ENCODE measurements at places on chromosomes 7 and 10.

GRCh38 chr7:2175514-2175913 lies 57.2 kb downstream of the MAD1L1 start:
- peak; percentile 23 for DNase-seq

DNA sequence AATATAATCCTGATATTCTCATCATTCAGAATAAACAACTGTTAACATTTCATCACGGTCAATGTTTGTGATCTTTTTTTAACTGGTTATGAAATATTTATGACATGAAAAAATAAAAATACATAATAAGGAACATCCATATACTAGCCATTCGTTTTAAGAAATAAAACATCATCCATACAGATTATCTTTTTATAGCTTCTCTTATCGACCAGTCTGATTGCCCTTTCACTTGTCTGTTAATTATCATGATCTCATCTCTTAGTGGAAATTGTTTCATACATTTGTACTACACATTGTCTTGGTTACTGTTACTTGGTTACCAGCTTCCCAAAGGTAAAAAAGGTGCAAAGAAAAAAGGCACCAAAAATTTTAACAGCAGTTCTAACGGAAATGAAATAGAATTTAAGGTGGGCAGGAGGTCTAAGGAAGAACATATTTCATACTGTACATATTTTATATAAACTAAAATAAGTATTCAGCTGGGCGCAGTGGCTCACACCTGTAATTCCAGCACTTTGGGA lies 8.4 kb downstream of the ARHGAP21 start:
- no peak for DNase-seq

- peak; percentile 91 for DNase-seq
Observed at GRCh38 chr7:1054861-1055450, 10.6 kb downstream of the GPR146 start.

DNA sequence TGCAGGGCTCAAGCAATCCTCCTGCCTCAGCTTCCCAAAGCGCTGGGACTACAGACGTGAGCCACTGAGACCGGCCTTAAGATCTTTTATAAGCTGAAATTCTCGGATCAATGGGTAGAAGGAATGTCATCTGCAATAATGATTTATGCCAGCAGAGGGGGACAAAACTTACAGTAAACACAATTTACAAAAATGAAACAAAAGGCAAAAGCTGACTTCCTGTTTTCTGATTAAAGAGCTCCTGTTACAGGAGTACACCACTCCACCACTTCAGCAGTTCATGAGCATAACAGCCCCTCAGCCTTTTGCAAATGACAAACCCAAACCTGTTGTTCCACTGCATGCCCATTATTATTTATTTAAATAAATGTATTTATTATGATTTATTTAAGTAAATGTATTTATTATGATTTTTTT lies 88.5 kb upstream of the ATP6V0A4 start:
- peak; percentile 84 for DNase-seq

- DNase-seq, result peak; percentile 40
Observed at GRCh38 chr7:103541026-103541425, 95.0 kb upstream of the SLC26A5 start.

DNA sequence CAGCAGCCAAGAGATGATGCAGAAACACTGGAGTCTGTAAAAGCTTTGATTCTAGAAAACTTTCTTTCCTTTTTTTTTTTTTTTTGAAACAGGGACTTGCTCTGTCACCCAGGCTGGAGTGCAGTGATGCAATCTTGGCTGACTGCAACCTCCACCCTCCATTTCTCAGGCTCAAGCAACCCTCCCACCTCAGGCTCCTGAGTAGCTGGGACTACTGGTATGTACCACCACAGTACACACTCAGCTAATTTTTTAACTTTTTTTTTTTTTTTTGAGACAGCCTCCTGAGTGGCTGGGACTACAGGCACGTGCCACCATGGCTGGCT lies 17.0 kb upstream of the BAG3 start:
- DNase-seq, result no peak

DNA sequence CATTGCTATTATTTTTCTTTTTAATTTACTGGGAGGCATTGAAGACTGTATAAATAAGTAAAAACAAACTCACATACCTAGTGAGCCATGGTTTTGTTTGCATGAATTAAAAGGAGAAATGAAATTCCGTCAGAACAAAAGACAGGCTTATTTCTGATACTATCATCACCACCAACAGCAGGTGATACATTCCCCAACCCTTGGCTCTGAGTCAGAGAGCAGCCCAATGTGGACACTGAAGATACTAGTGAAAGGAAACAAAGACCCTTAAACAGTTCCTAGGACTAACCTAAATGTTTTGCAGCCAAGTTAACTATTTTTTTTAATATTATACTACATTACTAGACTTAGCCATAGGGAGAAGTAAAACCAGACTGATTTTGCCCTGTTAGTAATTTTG lies 31.6 kb downstream of the CHRM2 start:
- DNase-seq, result no peak

- no peak for DNase-seq
Observed at GRCh38 chr7:155405399-155406318, 52.3 kb upstream of the EN2 start.

- DNase-seq, result no peak
Observed at GRCh38 chr7:7529328-7529727, 6.3 kb downstream of the COL28A1 start.

DNA sequence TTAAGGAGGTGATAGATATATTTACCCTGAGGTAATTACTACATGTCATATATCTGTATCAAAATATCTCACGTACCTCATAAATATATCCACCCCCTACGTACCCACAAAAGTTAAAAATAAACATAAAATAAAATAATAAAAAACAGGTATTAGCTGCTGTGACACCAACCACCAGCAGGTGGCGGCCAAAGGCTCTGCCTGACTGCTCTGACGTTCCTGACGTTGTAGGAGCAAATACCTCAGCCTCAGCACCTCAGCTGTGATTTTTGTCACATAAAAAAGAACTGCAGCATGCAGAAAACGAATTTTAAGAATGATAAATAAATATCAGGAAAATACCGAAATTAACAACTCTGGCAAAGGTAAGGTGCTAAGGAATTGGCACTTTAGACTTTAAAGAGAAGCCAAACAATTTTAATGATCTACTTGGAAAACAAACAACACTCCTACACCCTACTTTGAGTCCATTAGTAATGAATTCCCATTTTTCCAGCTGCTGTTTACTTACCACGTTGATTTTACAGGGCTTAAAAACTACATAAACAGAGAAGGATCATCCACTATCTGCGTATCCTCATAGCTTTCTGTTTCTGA lies 125.4 kb upstream of the TARP start:
- peak; percentile 60 for DNase-seq

DNA sequence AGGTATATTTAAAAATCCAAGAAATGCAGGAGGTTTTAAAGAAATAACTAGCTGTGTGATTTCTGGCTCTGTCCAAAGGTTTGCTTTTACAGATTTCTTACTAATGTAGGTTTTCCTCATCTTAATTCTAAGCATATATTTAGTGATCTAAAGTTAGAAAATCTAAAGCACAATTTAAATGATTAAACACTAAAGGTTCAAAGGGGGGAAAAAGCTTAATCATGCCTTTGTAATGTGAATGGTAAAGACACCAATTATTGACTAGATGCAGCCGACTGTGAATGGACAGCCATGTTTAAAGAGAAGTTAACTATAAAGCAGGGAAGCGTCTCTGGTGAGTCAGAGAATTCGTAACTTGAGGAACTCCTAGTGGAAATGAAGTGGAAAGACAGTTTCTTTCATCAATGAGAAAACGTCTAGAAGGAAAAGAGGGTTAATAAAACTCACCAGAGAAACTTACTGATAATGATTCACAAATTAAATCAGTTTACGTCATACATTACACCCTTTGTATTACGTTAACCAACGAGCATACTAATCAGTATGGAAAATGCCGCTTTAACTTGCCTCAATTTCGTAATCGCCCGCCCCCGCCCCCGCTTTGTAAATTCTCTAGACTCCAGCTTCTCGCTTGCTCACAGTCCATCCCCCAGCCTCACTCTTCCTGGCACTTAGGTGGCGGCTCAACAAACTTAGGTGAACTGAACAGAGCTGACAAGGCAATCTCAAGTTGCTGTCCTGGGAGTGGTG lies 1.1 kb upstream of the HBP1 start:
- DNase-seq, result peak; percentile 89

- no peak for DNase-seq
Observed at GRCh38 chr10:3635697-3636096, 149.3 kb downstream of the KLF6 start.

GRCh38 chr7:158887594-158887993 lies 31.2 kb downstream of the DYNC2I1 start:
- no peak for DNase-seq

DNA sequence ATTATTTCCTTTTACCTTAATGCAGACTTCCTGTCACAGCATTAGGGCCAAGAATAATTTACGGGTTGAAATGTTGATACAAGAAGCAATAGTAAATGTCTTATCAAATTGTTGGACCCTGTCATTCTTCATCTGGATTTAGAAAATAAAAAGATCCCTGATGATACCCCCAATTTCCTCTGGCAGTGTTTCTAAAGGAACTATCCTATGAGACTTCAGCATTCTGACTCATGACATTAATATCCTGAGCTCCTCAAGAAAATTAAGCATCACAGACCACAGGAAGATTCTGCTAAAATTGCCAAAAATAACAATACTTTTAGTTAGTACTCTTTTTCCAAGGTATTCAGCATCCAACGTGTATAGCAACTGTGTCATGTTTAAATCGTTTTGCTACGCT lies 490.5 kb upstream of the ANKRD30A start:
- DNase-seq, result peak; percentile 64

- no peak for DNase-seq
Observed at GRCh38 chr10:103688491-103688890, 166.9 kb downstream of the SH3PXD2A start.

DNA sequence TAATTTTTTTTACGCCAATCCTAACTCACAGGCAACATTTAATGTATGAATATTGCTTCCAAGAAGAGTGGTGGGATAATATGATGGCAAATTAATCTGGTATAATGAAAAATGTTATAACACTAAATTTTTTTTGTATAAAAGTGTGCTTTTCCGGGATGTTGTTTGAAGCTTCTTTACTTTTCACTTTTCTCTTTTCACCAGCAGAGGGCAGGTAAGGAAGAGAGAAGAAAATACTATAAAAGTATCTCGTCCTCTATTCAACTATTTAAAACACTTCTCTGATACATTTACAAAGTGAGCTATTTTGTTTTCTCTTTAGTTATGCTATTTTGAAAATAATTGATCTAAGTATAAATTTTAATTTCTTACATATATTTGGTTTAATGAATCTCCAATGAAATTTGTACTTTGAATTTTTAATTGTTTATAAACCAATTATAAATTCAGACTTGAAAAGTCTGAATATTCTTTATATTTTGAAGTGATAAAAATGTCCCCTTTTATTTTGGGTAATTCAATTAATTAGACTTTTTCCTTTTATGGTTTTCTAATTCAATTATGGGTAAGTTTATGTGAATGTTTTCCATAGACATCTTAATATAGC lies 20.7 kb upstream of the CFTR start:
- peak; percentile 26 for DNase-seq

DNA sequence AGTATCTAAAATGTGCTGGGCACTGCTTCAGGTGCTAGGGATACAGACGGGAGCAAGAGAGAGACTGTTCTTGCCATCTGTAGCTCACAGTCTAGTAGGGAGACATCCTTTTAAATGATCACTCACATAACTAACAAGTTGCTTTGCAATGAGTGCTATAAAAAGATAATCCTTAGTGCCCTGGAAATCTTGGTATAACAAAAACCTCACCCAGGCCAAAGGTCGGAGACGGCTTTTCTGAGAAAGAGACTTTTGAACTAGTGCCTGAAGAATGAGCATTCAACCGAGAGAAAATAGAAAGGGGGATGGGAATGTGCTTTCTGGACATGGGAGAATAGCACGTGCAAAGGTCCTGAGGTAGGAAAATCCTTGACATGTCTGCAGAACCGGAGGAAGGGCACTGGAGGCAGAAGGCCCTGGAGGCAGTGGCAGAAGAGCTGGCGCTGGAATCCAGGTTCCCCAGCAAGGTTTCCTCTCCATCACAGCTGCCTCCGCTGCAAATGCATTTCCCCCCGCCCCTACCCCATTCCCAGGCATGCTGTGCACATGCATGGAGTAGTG lies 89.4 kb downstream of the COL13A1 start:
- no peak for DNase-seq

GRCh38 chr7:106603346-106603745 lies 57.6 kb downstream of the CCDC71L start:
- no peak for DNase-seq

DNA sequence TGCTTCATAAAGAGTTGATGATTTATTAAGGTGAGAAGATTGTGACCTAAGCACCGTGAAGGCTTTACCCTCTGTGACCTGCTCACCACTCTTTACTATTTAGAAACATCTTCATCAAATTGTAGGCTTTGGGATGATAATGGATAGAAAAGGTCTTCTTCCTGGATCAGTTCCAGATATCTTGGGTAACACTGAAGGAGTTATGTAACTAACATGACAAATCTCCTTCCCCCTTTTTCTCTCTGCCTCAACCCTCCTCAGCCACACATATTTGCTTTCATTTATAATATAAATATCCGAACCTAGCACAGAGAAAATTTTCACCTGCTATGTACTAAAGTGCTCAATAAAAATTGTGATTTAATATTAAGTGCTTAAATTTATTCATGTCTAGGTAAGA lies 151.5 kb downstream of the FRMD4A start:
- no peak for DNase-seq

DNA sequence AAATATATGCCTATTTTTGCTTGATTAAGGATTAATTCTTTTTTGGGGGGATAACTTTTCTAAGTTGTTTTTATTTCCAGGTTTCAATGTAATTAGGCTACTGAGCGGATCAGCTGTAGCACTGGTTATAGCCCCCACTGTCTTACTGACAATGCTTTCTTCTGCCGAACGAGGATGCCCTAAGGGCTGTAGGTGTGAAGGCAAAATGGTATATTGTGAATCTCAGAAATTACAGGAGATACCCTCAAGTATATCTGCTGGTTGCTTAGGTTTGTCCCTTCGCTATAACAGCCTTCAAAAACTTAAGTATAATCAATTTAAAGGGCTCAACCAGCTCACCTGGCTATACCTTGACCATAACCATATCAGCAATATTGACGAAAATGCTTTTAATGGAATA lies 1.0 kb downstream of the LRRTM3 start:
- no peak for DNase-seq

DNA sequence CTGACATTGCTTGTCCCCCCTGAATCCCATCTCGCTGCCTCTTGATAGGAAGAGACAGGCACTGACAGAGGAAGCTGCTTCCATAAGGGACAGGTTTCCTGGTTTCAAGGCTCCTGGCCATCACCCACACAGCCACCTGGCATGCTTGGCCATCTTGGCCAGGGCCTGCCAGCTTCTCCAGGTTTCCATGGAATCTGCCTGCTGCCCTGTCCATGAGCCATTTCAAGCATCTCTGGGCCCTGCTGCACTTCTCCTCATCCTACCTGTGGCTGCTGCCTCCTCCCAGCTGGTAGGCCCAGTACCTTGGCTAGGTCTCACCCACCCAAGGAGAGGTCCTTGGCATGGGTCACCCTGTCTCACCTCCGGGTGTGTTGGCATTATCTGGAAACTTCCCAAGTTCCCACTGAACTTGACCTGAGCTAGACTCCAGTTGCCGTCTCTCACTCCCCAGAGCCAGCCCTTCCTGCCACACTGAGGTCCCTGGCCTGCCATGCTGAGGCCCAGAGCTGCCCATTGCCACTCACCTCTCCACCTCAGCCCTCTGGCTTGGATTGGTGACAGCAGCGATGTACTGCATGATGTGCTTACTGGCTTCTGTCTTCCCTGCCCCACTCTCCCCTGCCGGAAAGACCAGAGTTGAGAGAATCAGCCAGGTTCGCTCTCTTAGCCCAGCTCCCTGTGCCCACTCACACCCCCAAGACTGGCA lies 2.6 kb downstream of the MYO1G start:
- DNase-seq, result no peak

Data from endothelial cell of umbilical vein (primary cell).